Type B pancreatic cell (in vitro differentiated cells): ENCODE measurements at places on chromosomes 12 and 14. TPM values are rescaled to one million over a fixed set of nuclear protein-coding genes. Genes with fewer than 3 reads are reported as not detected.

The MYH6 gene
- total RNA-seq = 0.24 and 0.50 TPM in 2 replicates

The NPAS3 gene
- total RNA-seq = 3.4 and 8.7 TPM in 2 replicates

The KLHL33 gene
- total RNA-seq = not detected in 2 replicates

The SLC25A21 gene
- 0.55 and 0.58 TPM in 2 replicates for total RNA-seq

The PRR4 gene
- 2.5 and 3.8 TPM in 2 replicates for total RNA-seq

The LMNTD1 gene
- total RNA-seq = 1.5 TPM in 1 of 2 replicates, not detected in the other

The SERPINA12 gene
- total RNA-seq = not detected in 2 replicates

The SYT1 gene
- 6.0 and 35.5 TPM in 2 replicates for total RNA-seq

The HOXC11 gene
- 0.12 TPM in 1 of 2 replicates, not detected in the other for total RNA-seq

The WSCD2 gene
- 5.0 and 72.9 TPM in 2 replicates for total RNA-seq
